A549 treated with CORT108297 at 1 μM for 4 hours (cell line): ENCODE measurements at places on chromosomes 5 and 9. TPM values are rescaled to one million over a fixed set of nuclear protein-coding genes. Genes with fewer than 3 reads are reported as not detected.

RAD50 gene
- 26.5 to 35.9 TPM (median 28.8 TPM) in 5 replicates for total RNA-seq

TRIM36 gene
- total RNA-seq = 1.5 to 2.2 TPM (median 2.0 TPM) in 5 replicates

GTF2H2 gene
- total RNA-seq = 9.5 to 19.5 TPM (median 9.9 TPM) in 5 replicates

APBA1 gene
- total RNA-seq = 0.11 to 0.29 TPM (median 0.14 TPM) in 5 replicates

CDC23 gene
- 23.7 to 38.0 TPM (median 29.0 TPM) in 5 replicates for total RNA-seq

ZFP2 gene
- total RNA-seq = 0.02 TPM in 1 of 5 replicates, not detected in the others

GPX8 gene
- 36.3 to 49.8 TPM (median 38.0 TPM) in 5 replicates for total RNA-seq

RPS23 gene
- 3,366 to 5,159 TPM (median 3,517 TPM) in 5 replicates for total RNA-seq

N4BP3 gene
- 0.87 to 1.5 TPM (median 1.3 TPM) in 5 replicates for total RNA-seq

POU4F3 gene
- total RNA-seq = 0.08 to 0.17 TPM (median 0.14 TPM) in 5 replicates

HDAC3 gene
- 46.2 to 54.2 TPM (median 48.7 TPM) in 5 replicates for total RNA-seq

BTNL8 gene
- total RNA-seq = not detected in 5 replicates

CTXN3 gene
- total RNA-seq = not detected in 5 replicates

CDC20B gene
- total RNA-seq = 0.07 to 0.11 TPM (median 0.09 TPM) in 5 replicates

TCF7 gene
- total RNA-seq = 12.6 to 16.6 TPM (median 15.3 TPM) in 5 replicates

NFIB gene
- total RNA-seq = 6.9 to 11.0 TPM (median 9.2 TPM) in 5 replicates

KLHL3 gene
- 0.12 to 0.34 TPM (median 0.15 TPM) in 5 replicates for total RNA-seq

UBE2QL1 gene
- 0.14 to 0.22 TPM (median 0.17 TPM) in 5 replicates for total RNA-seq

SLC36A2 gene
- total RNA-seq = not detected in 5 replicates

TMEFF1 gene
- total RNA-seq = 0.68 to 1.8 TPM (median 1.2 TPM) in 5 replicates

PDGFRB gene
- 0.10 to 0.35 TPM (median 0.30 TPM) in 5 replicates for total RNA-seq

CHSY3 gene
- 0.06 to 0.29 TPM (median 0.13 TPM) in 5 replicates for total RNA-seq

PCDHB4 gene
- 0.06 to 0.12 TPM (median 0.07 TPM) in 4 of 5 replicates, not detected in the other for total RNA-seq

SOWAHA gene
- 0.09 to 0.16 TPM (median 0.14 TPM) in 5 replicates for total RNA-seq
